Activated T-helper 1 cell treated with anti-CD3 and anti-CD28 coated beads, Interleukin-12 subunit alpha, Interleukin-12 subunit beta, Interleukin-2, Interleukin-4 antibody, amounts not matched to agents 30 ng/mL and 10 ng/mL and 1 ng/mL, durations not matched to agents 14 hours and 24 hours and 36 hours (primary cell): ENCODE measurements at places on chromosomes 2 and 18.

DNA sequence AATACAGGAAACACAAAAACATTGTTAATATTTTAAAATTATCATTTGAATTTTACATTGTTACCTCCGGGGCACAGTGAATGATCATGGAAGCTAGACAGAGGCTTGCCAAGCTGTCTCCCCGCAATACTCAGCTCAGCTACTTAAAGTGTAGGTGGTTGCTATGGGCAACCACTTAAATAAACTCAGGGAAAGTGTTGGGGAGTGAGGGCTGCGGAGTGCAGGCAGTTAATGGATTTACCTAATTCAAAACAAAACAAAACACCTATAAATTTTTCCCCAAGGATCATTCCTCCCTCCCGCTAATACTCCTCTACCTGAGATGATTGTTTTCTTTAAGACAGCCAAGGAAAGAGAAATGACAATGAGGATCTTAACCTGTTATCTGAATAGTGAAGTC is 349.5 kb downstream of the TGIF1 start:
- no peak overlapping the region for H3K27ac ChIP-seq
- H3K36me3 ChIP-seq, result no peaks in the 10 kb centered on the region
- H3K4me1 ChIP-seq, result no peaks in the 10 kb centered on the region

DNA sequence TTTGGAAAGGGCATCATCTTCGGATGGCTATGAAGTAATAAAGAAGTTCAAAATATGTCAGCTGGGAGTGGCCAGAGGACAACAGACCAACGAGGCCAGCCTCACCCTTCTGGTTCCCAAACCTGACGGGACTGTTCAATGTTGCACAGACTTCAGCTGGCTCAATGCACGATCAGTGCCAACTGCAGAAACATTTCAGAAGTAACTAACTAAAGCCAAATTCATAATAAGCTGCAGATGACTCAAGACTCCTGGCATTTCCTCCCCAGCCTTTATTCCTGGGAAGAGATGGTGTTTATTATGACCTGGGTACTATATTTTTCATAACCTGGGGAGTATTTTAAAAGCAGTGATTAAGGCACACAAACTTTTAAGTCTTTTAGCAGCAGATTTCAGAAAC is 3.8 kb upstream of the ATP6V1C2 start:
- no peaks in the 10 kb centered on the region for H3K36me3 ChIP-seq
- H3K27ac ChIP-seq, result no peak overlapping the region
- no peak for DNase-seq
- peaks cover 57% of the 10 kb centered on the region for H3K27me3 ChIP-seq
- no peaks in the 10 kb centered on the region for H3K4me1 ChIP-seq

- no peaks in the 10 kb centered on the region for H3K36me3 ChIP-seq
- DNase-seq, result no peak
- no peak overlapping the region for H3K27ac ChIP-seq
- no peaks in the 10 kb centered on the region for H3K4me1 ChIP-seq
- H3K4me3 ChIP-seq, result no peak overlapping the region
Measured at GRCh38 chr18:37322492-37323035, 243.0 kb downstream of the CELF4 start.

DNA sequence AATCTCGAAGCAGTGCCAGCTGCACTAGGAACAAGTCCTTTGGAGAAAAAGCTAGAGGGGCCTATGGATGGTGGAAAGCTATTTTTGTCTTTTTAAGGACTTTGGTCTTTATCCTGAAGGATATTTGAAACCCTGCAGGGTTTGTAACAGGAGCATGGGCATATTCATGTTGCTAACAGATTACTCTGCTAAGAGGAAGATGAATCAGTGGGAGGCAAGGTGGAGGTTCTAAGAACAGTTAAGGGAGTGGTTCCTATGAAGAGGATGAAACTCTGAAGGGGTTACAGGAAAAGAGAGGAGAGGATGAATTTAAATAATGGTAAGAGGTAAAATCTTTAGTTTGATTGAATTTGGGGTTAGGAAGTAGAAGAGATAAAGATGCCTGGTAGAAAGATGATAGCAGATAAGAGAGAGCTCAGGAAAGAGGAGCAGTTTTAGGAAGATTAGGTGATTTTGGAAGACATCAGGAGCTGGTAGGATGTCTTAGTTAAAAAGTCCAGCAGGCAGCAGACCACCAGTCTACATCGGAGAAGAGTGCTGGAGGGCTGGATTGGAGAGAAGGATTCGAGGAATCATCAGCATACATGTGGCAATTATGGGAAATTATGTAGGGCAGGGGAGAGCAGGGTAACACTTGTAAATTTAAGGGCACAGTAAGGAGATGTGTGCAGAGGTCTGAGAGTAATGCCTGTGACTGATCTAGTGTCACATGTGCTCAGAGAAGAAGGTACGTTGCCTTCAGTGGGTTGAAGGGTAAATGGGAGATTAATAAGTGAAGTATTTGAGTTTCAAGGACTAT is 39.3 kb upstream of the C1GALT1C1L start:
- peaks cover 5% of the 10 kb centered on the region for H3K27me3 ChIP-seq
- H3K36me3 ChIP-seq, result no peaks in the 10 kb centered on the region
- H3K27ac ChIP-seq, result no peak overlapping the region

GRCh38 chr2:241752253-241752652 is 17.8 kb downstream of the D2HGDH start:
- H3K4me3 ChIP-seq, result no peak overlapping the region
- H3K4me1 ChIP-seq, result no peaks in the 10 kb centered on the region
- DNase-seq, result no peak
- H3K27ac ChIP-seq, result no peak overlapping the region

GRCh38 chr2:223860809-223861738 is 23.7 kb upstream of the AP1S3 start:
- H3K36me3 ChIP-seq, result peaks cover 9% of the 10 kb centered on the region
- H3K27me3 ChIP-seq, result no peaks in the 10 kb centered on the region
- H3K4me3 ChIP-seq, result no peak overlapping the region
- H3K4me1 ChIP-seq, result peaks cover 16% of the 10 kb centered on the region

DNA sequence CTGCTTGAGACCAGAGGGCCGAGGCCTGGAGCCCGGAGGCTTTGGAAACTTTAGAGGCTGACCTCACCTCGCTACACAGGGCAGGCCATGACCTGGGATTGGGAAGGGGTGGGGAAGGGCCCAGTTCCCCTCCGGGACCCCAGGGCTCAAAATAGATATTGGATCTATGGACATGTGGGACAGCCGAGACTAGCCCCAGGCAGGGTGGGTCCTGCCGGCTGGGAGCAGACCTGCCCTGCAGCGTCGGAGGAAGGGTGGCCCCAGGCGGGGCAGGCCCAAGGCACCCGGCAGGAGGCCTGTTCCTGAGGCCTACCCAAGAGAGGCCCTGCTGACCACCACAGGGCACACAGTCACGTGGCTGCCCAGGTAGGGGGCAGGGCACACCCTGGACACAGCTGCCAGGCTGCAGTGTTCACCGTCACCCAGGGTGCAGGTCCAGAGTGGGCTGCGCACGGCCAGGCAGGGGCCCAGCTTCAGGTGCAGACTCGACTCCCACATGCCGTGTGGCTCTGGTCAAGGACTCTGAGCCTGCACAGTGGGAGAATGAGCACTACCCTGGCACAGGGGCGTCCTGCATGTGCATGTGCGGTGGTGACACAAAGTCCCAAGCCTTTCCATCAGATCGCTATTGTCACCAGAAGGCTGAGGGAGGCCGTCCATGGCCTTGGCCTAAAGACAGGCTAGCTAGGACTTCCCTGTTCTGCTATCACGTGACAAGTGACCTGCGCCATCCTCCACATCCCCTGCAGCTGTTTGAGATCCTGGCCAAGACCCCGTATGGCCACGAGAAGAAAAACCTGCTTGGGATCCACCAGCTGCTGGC is 13.2 kb downstream of the ANO7 start:
- no peaks in the 10 kb centered on the region for H3K4me1 ChIP-seq
- no peaks in the 10 kb centered on the region for H3K27me3 ChIP-seq
- no peak overlapping the region for H3K27ac ChIP-seq
- no peaks in the 10 kb centered on the region for H3K36me3 ChIP-seq
- H3K4me3 ChIP-seq, result no peak overlapping the region

DNA sequence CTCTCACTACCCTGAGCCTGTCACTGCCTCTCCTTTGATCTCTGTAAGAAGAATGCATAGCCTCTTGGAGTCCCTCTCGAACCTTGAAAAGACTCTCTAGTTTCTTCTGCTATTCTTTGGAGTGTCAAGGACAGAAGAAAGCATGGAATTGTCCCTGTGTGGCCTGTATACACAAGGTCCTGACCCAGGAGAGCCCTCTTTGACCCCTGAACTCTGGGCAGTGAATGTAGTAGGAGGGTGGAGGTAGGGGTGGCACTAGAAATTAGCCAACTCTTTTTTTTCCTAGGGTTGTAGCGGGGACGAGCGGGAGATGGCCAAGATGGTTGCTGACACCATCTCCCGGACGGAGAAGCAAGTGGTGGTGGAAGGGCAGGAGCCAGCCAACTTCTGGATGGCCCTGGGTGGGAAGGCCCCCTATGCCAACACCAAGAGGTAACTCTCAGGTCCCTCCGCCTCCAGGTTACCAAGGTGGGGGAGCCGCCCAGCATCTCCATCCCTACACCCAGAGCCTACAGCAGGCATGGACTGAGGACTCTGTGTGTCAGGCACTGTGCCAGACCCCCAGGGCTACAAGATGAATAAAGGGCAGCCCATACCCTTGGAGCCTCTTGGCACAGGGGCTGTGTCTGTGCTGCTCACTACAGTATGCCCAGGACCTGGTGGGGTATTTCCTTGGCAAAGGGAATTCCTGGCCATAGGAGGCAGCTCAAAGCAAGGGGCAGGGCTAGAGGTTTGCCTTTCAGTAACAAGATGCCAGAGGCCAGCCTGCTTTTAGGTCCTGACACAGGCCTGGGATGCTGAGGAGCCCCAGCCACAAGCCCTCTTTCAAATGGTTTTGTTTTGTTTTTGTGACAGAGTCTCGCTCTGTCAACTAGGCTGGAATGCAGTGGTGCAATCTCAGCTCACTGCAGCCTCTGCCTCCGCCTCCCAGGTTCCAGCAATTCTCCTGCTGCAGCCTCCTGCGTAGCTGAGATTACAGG is 16.4 kb downstream of the VIL1 start:
- DNase-seq, result no peak
- no peaks in the 10 kb centered on the region for H3K36me3 ChIP-seq
- no peaks in the 10 kb centered on the region for H3K27me3 ChIP-seq

DNA sequence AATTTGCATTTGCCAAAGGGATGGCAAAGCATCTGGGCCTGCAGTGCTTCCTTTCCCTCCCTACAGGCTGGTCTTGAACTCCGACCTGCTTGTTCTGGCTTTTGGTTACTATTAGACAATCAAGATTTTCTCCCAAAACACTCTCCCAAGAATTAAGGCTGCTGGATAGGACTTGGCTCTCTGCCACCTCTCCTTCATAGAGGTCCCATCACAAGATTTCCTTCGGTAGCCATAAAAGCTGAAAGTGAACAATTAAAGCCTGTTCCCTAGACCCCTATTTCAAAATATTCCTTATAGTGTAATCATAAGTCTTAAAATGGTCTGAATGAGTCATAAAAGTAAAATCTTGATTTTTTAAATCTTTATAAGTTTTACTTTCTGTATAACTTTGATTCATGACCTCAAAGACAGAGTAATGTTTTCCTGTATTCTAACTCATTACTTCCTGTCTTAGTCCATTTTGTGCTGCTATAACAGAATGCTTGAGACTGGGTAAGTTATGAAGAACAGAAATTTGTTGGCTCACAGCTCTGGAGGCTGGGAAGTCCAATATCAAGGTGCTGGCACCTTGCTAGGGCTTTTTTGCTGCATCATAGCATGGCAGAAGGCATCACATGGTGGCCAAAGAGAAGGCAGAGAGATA is 37.8 kb upstream of the TNP1 start:
- H3K4me3 ChIP-seq, result no peak overlapping the region
- H3K27me3 ChIP-seq, result no peaks in the 10 kb centered on the region
- H3K36me3 ChIP-seq, result peaks cover 2% of the 10 kb centered on the region
- peaks cover 12% of the 10 kb centered on the region for H3K4me1 ChIP-seq
- H3K27ac ChIP-seq, result no peak overlapping the region

GRCh38 chr18:57806978-57807285 is 3.8 kb upstream of the ATP8B1 start:
- no peak for DNase-seq
- H3K4me1 ChIP-seq, result peaks cover 3% of the 10 kb centered on the region
- no peak overlapping the region for H3K4me3 ChIP-seq
- peaks cover 46% of the 10 kb centered on the region for H3K27me3 ChIP-seq
- H3K36me3 ChIP-seq, result no peaks in the 10 kb centered on the region

- no peaks in the 10 kb centered on the region for H3K27me3 ChIP-seq
- DNase-seq, result no peak
- H3K36me3 ChIP-seq, result no peaks in the 10 kb centered on the region
Measured at GRCh38 chr2:141062031-141062430, 1068.8 kb downstream of the LRP1B start.

DNA sequence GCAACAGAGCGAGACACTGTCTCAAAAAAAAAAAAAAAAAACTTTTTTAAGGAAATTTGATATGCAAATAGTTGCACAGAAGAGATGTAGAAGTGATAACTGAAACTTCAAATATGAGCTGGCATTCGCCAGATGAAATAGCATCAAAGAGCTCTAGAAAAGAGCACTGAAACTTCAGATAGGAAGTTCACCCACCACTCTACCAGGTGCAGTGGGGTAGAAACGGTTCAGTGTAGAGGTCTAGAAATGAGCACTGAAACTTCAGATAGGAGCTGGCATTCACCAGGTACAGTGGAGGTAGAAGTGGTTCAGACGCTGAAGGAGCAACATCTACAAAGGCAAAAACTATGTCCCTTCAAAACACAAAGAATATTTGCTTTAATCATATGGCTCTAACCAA is 9.0 kb upstream of the ONECUT2 start:
- no peaks in the 10 kb centered on the region for H3K4me1 ChIP-seq
- H3K4me3 ChIP-seq, result no peak overlapping the region
- H3K27me3 ChIP-seq, result peaks cover 49% of the 10 kb centered on the region
- DNase-seq, result no peak
- H3K27ac ChIP-seq, result no peak overlapping the region

DNA sequence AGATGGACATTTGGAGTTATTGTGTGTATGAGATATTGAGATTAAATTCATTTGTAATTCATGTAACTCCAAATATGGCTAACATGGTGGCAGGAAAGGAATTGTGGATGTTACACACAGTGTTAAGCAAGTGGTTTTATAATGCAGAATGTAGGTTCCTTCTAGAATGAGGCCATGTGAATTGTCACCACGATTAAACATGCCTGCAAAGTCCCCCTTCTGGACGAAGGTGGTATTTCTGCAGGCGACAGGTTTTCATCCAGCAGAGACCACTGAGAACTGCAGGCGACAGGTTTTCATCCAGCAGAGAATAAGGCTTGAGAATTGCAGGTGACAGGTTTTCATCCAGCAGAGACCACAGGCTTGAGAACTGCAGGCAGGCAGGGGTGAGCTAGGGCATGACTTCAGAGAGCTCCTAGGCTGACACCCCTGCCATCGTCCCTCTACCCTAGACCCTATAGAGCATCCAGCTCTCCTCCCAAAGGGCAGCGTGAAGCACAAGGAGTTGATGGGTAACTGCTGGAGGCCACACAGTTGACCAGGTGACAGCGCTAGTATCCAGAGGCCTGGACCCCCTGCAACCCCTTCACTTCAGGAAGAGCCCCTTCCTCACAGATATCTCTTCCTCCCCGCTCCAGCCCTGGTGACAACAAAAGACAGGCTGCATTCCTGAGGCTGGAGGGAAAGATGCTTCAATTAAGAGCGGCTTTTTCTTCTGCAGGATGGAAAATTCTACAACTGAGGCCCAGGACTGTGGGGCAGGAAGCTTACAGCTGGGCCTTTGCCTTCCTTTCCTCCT is 175.8 kb downstream of the LOXHD1 start:
- no peak overlapping the region for H3K4me3 ChIP-seq
- H3K27ac ChIP-seq, result no peak overlapping the region
- H3K27me3 ChIP-seq, result peaks cover 13% of the 10 kb centered on the region
